ENCODE measurements at places on chromosomes 4 and X. TPM values are rescaled to one million over a fixed set of nuclear protein-coding genes. Genes with fewer than 3 reads are reported as not detected.

- peaks cover 2% of the 10 kb centered on the region for H3K36me3 ChIP-seq
- no peaks in the 10 kb centered on the region for H3K4me1 ChIP-seq
- no peaks in the 10 kb centered on the region for H3K27me3 ChIP-seq
- DNase-seq = no peak
- H3K27ac ChIP-seq = no peak within 1 kb of the TSS
These were observed at the start of gene GPR34 for GRCh38 chrX:41688835-41689234. Gene GPR34 (plus strand): TSS chrX:41688973. CDS start chrX:41695634, 6,661 bp downstream.

DNA sequence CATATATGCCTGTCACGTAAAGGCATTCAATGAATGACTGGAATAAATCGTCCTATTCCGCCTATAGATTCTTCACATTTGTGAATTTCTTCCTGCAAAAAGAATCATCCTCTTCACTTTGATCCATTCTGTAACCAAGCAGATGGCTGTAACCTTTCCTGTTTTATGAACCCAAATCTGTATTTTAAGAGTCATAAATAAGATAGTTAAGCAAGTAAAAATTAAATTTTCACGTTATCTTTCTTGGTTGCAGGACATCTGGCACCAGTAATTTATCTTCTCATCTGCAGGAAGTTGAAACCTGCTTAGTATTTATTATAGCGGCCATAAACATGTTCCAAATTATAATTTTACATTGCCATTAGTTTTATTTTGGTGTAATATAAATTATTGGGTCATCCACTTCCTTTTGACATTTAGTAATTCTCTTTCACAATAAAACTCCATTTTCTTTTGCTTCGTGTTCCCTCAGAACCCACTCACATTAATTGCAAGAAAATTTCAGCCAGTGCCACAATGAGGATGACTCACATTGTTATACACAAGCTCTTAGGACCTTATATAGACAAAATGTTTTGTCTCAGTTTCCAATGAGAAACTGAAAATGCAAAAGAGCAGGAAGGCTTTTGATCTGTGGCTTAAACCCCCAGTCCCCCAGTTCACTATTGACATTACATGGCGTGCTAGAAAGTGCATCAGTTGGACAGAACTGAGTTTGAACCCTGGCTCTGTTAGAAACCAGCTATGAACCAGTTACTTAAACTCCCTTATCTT is 51.1 kb downstream of the TMEM156 start:
- H3K4me1 ChIP-seq = peaks cover 3% of the 10 kb centered on the region
- no peak for DNase-seq
- no peak overlapping the region for H3K27ac ChIP-seq

- no peaks in the 10 kb centered on the region for H3K36me3 ChIP-seq
- H3K4me1 ChIP-seq = peaks cover 17% of the 10 kb centered on the region
- DNase-seq = no peak
- no peak overlapping the region for H3K27ac ChIP-seq
These were observed 131.2 kb downstream of the FRMPD4 start for GRCh38 chrX:12269484-12269883.

DNA sequence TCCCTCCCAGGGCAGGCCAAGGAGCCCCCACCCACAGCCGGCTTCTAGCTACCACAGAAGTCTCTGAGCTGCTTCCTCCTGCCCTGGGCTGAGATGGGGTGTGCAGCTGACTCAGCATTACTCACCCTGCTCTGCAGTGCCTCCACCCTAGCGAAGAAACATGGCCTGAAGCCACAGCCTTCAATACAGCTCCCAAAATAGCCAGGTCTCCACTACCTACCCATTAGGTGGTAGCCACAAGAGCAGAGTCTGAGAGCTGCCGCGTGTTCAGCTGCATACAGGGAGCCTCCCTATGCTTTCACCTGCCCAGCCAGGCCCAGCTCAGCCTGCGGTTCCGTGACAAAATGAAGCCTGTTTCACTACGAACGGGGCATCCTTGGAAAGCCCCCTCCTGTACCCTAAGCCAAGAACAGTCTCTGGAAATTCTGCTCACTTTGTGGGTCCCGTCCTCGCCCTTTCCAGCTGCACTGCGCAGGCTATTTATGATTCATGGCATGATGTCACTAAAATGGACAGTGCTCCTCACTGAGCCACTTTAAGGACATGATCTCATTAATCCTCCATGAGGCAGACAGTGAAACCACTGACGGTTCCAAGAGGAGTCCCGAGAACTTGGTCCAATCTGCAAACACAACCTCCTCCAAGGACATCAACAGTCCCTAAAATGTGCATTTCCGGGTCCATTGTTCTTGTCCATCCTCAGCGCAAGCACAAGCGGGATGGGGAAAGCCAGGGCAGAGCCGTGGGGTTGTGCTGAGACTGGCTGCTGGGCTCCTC is 20.2 kb downstream of the WDR1 start:
- H3K27me3 ChIP-seq = no peaks in the 10 kb centered on the region
- DNase-seq = no peak
- H3K36me3 ChIP-seq = peaks cover 76% of the 10 kb centered on the region

DNA sequence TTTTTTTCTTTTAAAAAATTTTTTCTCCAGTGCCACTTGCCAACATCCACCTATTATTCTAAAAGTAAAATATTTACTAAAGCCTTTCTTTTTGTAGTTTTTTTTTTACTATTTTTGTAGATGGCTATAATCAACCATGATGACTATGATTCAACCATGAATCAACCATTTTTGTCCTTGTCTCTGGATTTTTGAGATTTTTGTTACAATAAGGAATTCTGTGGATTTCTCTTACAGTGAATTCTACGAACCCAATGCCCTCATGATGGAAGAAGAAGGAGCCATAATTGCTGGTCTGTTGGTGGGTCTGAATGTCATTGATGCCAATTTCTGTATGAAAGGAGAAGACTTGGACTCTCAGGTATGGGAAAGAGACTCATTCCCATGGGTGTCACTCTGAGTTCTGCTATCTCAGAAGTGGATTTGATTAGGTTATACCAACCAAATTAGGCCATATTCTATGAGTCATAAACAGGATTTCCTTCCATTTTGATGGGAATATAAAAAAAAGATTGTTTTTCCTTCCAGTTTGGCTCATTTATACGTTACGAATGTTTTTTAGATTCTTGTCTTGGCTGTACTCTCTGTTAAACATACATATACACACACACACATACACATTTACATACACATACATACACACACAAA is 46.7 kb downstream of the RUFY3 start:
- H3K27me3 ChIP-seq = no peaks in the 10 kb centered on the region
- peaks cover 26% of the 10 kb centered on the region for H3K36me3 ChIP-seq
- H3K4me1 ChIP-seq = no peaks in the 10 kb centered on the region
- DNase-seq = no peak
- no peak overlapping the region for H3K27ac ChIP-seq

DNA sequence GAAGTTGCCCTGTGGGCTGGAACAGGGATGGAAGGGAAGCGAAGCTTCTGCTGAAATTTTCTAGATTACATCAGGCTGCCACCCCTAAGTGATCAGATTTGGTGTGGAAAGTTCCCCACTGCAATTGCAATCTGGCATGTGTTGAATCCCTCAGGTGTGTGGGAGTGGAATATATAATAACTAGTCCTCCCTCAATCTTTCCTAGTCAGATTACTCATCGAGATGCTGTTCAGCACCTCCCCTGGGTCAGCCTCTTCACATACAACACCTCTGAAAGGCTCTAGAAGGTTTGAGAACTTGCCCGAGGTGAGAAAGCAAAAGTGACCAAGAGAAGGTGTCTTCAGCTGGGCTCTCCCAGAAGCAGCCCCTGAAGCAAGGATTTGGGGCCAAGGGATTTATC is 336.8 kb downstream of the BCOR start:
- no peaks in the 10 kb centered on the region for H3K36me3 ChIP-seq
- DNase-seq = no peak
- H3K4me3 ChIP-seq = no peak overlapping the region
- H3K27me3 ChIP-seq = no peaks in the 10 kb centered on the region
- H3K27ac ChIP-seq = no peak overlapping the region

DNA sequence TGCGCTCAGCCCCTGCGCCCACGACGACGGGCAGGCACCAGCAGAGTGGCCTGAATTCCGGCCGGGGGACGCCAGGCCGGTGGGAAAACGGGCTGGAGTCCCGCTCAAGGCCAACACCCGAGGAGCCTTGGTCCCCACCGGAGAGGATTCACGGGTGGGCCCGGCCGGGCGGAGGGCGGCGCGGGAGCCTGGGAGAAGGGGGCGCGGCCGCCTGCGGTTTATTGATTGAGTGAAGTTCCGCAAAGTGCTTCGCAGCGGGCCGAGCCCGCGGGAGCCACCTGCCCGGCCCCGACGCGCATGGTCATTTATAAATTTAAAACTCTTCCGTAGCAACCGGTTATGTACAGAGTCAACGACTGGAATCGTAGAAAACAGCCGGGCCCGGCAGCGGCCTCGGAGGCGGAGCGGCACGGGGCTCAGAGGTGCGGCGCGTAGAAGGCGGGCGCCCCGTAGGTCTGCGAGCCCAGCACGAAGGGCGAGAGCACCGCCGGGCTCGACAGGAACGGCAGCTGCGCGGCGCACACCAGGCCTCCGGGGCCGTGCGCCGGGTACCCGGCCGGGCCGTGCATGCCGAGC is 3.6 kb downstream of the NKX1-1 start:
- peaks cover 6% of the 10 kb centered on the region for H3K4me1 ChIP-seq
- no peak overlapping the region for H3K27ac ChIP-seq
- H3K36me3 ChIP-seq = peaks cover 2% of the 10 kb centered on the region
- no peak for DNase-seq
- peak overlapping the region; percentile 22 for H3K4me3 ChIP-seq

DNA sequence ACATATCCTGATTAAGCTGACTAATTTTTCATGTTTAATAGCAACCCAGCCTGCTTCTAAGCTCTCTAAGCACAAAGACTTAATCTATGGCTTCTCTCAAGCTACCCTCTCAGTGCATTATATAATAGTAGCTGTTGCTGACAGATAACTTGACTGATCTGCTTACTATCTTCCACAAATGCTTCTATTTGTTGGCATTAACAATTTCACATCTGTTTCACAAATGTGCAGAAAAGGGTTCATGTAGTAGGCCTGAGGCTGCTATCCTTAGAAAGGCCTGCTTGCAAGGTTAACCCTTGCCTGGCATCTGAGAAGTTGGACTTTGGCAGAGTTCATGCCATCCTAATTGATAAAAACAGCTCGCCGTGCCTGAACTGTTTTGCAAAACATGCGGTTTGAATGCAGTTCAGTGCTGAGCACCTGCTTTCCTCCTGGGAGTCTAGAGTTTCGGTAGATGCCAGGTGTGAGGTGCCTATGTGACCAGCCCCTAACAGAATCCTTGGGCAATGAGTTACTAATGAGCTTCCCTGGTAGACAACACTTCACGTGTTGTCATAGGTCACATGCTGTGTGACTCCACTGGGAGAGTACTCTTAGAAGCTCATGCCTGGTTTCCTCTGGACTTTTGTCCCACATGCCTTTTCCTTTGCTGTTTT is 68.4 kb downstream of the NSG1 start:
- H3K4me3 ChIP-seq = no peak overlapping the region
- H3K27ac ChIP-seq = no peak overlapping the region
- peaks cover 23% of the 10 kb centered on the region for H3K36me3 ChIP-seq
- no peaks in the 10 kb centered on the region for H3K27me3 ChIP-seq
- peaks cover 45% of the 10 kb centered on the region for H3K4me1 ChIP-seq

DNA sequence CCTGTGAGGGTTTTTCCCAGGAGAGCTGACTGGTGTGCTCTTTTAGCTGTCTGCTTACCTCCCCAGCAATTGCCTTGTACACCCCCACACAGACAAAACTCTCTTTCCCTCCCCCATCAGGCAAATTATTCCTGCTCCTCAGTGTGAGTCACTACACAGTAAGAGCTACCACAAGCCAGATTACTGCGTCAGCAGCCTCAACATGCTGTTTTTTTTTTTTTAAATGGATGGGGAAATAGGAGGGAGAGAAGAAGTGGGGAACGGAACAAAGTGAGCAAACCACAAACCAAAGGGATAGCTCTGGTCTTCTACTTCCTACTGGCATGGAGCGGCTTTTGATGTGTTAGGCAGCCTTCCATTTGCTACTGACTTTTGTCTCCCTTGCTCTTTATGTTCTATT is 107.5 kb upstream of the ACSL4 start:
- H3K27me3 ChIP-seq = no peaks in the 10 kb centered on the region
- DNase-seq = no peak
- no peaks in the 10 kb centered on the region for H3K36me3 ChIP-seq

- H3K4me3 ChIP-seq = no peak overlapping the region
- H3K27me3 ChIP-seq = no peaks in the 10 kb centered on the region
- no peaks in the 10 kb centered on the region for H3K4me1 ChIP-seq
- H3K27ac ChIP-seq = no peak overlapping the region
- DNase-seq = no peak
These were observed 38.8 kb upstream of the MAD2L1 start for GRCh38 chr4:120105472-120105871.

GRCh38 chr4:20944451-20944850 is 244.2 kb downstream of the PACRGL start:
- H3K4me1 ChIP-seq = no peaks in the 10 kb centered on the region
- no peak overlapping the region for H3K27ac ChIP-seq
- no peaks in the 10 kb centered on the region for H3K27me3 ChIP-seq
- no peak overlapping the region for H3K4me3 ChIP-seq
- DNase-seq = no peak

DNA sequence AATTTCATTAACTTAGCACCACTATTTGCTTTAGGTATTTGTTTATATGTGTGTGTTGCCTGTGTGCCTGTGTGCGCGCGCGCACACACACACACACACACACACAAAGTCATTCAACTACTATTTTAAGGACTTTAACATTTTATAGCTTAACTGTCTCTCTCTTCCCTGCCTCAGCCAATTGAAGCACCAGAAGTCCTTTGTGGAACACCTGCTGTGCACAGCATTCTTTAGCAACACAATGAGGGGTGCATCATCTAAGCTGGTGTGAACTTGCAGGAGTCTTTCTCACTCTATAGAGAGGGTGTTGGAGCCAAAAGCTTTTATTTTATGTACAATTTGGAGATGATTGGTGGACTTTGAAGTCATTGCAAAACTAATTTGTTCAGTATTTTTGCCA is 31.3 kb downstream of the SLIT2 start:
- peak overlapping the region; percentile 21 for H3K4me3 ChIP-seq
- no peaks in the 10 kb centered on the region for H3K27me3 ChIP-seq
- peak; percentile 63 for DNase-seq
- H3K27ac ChIP-seq = 0 out of 2 replicates have a peak overlapping the region, but pooled peaks have one; percentile 64
- H3K4me1 ChIP-seq = peaks cover 59% of the 10 kb centered on the region

DNA sequence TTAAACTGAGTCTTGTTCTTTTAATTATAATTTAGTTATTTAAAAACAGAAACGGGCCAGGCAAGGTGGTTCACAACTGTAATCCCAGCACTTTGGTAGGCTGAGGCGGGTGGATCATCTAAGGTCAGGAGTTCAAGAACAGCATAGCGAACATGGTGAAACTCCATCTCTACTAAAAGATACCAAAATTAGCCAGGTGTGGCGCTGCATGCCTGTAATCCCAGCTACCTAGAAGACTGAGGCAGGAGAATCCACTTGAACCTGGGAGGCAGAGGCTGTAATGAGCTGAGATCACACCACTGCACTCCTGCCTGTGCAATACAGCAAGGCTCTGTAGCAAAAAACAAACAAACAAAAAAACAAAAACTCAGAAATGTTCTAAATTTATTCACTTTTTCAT is 852.9 kb downstream of the TECRL start:
- no peaks in the 10 kb centered on the region for H3K27me3 ChIP-seq
- peak; percentile 38 for DNase-seq
- H3K36me3 ChIP-seq = peaks cover 2% of the 10 kb centered on the region
- H3K4me3 ChIP-seq = no peak overlapping the region

Gene XPNPEP2
- 0.07 TPM for total RNA-seq

Gene SPARCL1
- total RNA-seq = 0.82 TPM

Gene FGFR3
- total RNA-seq = 18.2 TPM

Gene RAI2
- total RNA-seq = 0.57 TPM

Gene CACNA1F
- total RNA-seq = 2.7 TPM

Gene MFAP3L
- 31.3 TPM for total RNA-seq

Gene GABRQ
- 8.6 TPM for total RNA-seq

Data from WTC11 (cell line).